ENCODE measurements at places on chromosomes 7 and 10.

GRCh38 chr10:7157091-7157490 lies 253.7 kb downstream of the SFMBT2 start:
- no peak for DNase-seq

DNA sequence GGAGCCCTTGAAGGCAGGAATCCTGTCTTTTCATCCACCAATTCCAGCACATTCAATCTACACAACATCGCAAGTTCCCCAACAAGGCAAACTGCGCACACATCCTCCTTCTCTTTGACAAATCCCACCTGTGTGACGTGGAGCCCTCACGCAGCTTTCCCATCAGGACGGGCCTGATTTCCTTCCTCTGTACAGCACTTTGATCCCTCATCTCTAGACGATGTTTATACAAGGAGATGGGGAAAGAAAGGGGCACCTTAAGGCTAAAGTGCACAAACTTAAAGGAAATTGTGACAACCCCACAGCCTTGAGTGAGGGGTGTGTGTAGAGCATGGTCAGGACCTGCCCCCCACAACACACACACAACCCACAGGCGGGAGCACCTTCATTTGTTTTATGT lies 97.2 kb downstream of the PRKAG2 start:
- DNase-seq = no peak

- no peak for DNase-seq
These were observed 706.9 kb downstream of the NRG3 start for GRCh38 chr10:82581940-82582339.

- DNase-seq = no peak
These were observed 850.2 kb downstream of the LRMDA start for GRCh38 chr10:76281659-76282058.

DNA sequence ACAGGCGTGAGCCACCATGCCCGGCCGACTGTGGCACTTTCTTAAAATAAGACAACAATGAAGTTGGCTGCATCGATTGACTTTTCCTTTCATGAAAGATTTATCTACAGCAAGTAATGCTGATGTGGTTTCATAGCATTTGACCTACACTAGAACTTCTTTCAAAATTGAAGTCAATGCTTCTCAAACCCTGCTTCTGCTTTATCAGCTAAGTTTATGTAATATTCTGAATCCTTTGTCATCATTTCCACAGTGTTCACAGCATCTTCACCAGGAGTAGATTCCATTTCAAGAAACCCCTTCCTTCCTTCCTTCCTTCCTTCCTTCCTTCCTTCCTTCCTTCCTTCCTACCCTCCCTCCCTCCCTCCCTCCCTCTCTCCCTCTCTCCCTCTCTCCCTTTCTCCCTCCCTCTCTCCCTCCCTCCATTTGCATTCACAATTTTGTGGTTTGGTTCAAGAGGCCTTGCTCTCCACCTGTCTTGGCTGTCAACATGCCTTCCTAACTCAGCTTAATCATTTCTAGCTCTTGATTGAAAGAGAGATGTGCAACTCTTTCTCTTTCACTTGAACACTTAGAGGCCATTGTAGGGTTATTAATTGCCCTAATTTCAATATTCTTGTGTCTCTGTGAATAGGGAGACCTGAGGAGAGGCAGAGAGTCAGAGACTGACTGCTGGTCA lies 52.1 kb downstream of the HDAC9 start:
- no peak for DNase-seq

DNA sequence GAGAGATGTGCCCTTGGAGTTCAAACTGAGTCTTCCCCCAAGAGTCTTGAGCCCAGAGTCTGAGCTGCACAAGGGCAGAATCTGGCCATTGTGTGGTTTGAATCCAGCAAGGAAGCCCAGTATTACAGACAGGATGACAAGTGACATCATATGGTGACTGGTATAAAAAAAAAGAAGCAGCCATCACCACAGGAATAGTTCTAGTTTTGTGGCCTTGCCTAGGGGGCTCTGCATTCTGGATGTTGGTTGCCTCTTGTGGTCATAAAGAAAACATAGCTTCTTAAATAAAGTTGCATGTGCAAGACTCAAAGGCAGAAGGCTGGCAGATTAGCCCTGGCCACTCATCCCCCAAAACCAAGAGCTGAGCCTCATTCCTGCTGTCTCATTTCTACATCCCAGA lies 16.8 kb upstream of the LRRC72 start:
- DNase-seq = no peak

DNA sequence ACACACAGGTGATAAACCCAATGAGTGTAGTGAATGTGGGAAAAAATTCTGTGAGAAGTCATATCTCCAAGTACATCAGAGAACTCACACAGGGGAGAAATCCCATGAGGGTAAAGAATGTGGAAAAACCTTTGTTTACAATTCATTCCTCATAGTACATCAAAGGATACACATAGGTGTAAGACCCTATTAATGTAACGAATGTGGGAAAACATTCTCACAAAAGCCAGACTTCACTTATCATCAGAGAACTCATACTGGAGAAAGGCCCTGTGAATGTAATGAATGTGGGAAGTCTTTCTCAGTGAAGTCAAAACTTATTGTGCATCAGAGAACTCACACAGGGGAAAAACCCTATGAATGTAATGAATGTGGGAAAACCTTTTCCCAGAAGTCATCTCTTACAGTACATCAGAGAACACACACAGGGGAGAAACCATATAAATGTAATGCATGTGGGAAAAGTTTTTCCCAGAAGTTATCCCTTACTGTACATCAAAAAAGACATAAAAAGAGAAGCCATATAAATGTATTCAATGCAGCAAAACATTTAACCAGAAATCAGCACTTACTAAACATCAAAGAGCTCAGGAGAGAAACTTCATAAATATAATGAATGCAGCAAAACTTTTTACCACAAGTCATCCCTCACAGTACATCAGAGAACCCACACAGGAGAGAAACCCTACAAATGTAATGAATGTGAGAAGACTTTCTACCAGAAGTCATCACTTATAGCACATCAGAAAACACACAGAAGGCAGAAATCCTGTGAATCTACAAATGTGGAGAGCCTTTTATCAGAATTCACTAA lies 49.8 kb downstream of the ZNF239 start:
- no peak for DNase-seq

- DNase-seq = no peak
These were observed 105.5 kb downstream of the GALNT11 start for GRCh38 chr7:152130658-152131590.

- DNase-seq = no peak
These were observed 15.2 kb downstream of the GPR85 start for GRCh38 chr7:113071465-113071864.

- DNase-seq = no peak
These were observed 82.1 kb downstream of the PKD1L1 start for GRCh38 chr7:47866120-47866519.

DNA sequence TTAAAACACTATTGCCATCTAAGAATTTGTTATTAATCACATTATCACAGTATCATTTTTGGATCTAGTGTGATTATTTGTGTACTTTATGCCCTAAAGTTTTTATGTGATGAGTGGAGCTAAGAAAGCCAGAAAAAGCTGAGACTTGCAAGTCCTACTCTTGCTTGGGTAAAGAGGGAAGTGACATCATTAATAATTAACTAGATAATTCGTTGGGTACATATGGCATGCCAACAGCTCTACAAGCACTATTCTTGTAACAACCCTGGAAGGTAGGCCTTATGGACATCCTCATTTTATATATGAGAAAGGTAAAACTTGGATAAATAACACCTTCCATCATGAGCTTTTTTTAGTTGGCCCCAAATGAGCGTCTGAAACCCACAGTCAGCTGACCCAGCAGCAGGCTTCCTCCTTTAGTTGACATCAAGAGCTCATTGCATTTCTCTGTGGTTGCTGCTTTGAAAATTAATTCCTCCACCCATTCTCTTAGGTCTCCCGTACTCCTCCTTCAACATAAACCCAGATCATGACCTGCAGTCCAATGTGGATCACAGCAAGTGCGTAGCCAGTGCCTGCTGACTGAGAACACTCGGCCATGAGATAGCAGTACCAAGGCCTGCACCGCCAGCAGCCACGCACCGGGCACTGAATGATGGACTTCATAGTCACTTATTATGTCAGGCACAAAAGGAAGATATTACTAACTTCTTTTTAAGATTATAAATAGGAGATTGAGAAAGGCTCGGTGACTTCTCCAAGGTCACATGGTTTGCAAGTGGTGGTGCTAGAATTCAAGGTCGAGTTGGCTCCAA lies 292.0 kb upstream of the AOAH start:
- no peak for DNase-seq

DNA sequence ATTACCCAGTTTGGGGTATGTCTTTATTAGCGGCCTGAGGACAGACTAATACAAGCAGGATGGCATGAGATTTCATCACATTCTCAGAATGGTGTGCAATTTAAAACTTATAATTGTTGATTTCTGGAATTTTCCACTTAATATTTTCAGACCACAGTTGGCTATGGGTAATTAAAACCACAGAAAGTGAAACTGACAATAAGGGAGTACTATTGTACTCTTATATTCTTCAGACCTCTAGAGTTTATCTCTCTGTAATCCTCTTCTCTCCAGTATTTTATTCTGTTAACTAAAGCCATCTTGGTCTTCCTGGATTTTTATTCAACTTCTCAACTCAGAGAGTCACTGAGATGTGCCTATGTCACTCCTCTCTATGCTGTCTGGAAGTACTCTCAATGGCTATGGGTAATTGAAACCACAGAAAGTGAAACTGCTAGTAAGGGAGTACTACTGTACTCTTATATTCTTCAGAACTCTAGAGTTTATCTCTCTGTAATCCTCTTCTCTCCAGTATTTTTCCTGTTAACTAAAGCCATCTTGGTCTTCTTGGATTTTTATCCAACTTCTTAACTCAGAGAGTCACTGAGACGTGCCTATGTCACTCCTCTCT lies 118.3 kb downstream of the PPP1R17 start:
- DNase-seq = no peak

DNA sequence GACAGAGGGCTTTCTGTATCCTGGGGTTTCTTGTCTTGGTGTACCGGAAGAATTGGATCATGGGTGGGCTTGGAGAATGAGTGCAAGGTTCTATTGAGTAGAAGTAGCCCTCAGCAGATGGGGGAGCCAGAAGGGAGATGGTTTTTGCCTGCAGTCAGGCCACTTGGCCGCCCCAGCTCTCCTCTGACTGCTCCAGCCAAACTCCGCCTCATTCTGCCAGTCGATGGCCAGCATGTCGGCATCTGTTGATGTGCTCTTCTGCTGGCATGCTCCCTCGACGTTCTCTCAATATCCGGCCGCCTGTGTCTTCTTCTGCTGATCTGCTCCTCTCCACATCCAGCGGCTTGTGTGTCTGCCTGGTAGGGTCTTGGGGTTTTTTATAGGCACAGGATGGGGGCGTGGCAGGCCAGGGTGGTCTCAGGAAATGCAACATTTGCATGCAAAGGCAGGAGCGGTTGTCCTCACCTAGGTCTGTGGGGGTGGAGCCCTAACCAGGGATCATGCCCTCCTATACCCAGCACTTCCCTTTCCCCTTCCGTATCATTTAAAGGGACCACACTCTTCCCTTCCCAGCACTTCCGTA lies 40.2 kb upstream of the TNS3 start:
- no peak for DNase-seq

DNA sequence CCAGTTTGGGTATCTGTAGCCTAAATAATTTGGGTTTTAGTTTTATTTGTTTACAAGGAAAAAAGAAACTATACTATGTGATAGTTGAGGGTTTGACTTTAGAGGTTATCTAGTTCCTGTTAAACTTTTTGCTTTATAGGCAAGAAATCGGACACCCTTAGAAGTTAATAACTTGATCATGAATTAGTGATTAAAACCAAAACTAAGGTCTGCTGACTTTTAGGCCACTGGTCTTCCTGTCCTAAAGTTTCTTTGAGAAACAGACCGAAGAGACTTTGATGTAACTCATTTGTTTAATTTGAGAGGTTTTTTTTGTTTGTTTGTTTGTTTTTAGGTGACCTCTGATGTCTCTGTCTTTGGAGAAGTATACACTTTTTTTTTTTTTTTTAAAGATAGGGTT lies 59.7 kb downstream of the PHTF2 start:
- no peak for DNase-seq

GRCh38 chr10:27746397-27747095 lies 927 bp upstream of the MKX start:
- no peak for DNase-seq

GRCh38 chr10:79981450-79982361 lies 32.8 kb upstream of the SFTPD start:
- no peak for DNase-seq

GRCh38 chr7:50806143-50806542 lies 23.4 kb upstream of the GRB10 start:
- no peak for DNase-seq

DNA sequence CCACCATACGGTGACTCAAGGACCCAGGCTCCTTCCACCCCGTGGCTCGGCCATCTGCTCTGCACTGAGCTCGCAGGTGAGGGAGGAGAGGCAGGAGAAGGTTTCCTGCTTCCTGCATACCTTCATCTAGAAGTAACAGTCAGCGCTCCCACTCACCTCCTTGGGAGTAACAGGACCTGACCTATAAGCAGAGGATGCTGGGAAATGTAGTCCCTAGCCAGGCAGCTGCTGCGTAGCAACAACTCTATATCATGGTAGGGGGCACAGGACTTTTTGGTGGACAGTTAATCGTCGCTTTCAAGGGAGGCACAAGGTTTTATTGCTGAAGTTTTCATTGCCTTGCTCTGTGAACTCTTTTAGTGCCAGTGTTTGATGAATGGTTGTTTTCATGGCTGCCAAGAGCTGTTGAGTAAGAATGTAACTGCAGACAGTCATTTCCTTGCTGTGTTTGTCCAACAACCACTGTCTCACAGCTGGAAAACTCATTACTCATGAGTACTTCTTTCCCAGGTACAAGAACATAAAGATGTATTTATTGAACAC lies 10.2 kb upstream of the ZFYVE27 start:
- DNase-seq = no peak

DNA sequence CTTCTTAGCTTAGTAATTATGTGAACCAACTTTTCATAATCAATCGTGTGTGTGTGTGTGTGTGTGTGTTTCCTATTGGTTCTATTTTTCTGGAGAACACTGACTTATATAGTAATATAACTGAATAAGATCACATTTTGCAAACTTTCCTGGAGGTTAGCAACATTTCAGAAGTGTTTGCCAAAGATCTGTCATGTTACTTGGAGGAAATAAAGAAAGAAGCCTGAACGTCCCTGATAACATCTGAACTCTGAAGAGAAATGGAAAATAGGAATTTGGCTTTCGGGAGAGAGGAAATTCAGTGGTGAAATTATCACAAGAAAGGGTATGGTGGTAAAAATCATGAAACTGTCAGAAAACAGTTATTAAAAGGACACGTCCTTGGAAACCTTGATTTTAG lies 984.4 kb upstream of the AUTS2 start:
- DNase-seq = no peak

DNA sequence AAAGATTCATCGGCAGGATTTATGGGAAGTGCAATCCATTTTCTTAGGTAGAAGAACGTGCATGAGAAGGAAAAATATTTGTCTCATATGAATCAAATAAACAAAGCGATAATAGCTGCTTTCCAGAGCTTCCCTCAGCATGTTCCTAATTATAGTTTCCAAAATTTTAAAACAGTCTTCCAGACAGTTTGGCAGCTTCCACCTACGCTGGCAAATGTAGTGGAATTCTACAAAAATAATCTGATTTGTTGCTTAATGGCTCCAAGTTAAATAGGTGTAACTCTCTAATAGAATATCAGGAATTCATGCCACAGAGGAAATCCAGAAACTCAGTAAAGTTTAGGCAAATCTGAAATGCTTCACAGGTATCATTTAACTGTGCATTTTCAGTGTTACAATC lies 23.3 kb upstream of the AGBL3 start:
- DNase-seq = no peak
